ENCODE measurements at places on chromosomes 12 and 14.
A peak's percentile ranks its signal among the peaks of the same experiment; 100 is the strongest.

GRCh38 chr12:129675947-129676346 is 227.9 kb downstream of the TMEM132D start:
- DNase-seq: no peak

- peak; percentile 76 for DNase-seq
These were observed 111.9 kb downstream of the LRFN5 start for GRCh38 chr14:41718477-41719166.

DNA sequence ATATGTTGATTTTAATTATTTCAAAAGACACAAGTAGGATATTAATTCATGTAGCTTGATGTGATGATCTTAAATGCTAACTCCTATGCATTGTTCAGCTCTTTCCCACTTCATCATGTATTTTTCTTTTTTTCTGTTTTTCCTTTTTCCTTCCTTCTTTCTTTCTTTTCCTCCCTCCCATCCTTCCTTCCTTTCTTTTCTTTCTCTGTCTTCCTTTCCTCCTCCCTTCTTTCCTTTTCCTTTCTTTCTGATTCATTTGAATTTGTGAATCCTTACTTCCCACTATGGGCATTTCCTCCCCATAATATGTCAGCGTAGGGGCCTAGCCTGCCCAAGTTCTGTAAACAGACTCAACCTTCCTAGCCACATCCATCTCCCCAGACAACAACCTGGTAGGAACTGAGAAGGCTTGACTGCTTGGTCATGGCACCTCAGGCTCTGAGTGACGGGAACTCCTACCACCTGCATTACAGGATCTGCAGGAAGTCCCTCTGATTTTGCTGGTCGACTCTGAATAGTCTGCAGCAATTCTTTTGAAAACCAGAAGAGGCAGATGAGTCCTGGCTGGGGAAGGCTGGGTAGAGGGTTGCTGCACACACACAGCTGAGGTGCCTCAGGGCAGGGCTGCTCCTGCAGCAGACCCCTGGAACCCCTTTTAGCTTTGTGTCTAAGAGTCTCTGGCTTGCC is 33.4 kb upstream of the BHLHE41 start:
- no peak for DNase-seq

DNA sequence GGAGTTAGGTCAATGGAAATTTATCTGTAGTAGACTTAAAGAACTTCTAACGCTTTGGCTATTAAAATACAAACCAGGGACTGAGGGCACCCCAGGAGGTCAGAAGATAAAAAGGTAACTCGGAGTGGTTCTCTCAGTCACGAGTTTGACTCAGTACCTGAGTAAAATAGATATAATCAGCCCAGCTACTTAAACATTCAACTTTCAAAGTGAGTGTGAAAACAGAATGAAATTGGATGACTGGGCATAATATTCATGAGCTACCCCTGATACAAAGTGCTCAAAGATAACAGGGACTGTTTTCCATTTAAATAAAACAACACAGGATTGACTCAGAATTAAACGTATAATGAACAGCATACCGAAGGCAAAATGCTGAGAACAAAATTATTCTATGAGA is 75.0 kb downstream of the FOXN3 start:
- DNase-seq: no peak

- DNase-seq: no peak
These were observed 9.1 kb downstream of the RIMBP2 start for GRCh38 chr12:130706885-130707570.

DNA sequence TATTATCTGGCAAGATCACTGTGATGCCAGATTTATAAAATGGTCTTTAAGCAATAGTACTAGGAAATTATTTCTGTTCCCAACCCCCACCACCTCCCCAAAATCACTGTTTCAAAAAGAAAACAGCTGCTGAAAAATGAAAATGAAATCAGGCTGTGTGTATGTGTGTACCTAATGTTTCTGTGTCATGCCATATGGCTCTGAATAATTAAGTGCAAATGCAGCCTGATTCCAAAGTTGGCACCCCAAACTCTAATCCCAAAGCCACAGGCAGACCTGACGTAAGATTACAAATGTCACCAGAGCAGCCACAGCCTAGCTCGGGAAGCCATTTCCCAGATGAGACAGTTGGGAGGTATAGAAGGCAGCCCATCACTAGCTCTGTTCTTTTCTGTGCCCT is 175.5 kb downstream of the MED13L start:
- no peak for DNase-seq

GRCh38 chr12:92740411-92740810 is 37.6 kb downstream of the PLEKHG7 start:
- no peak for DNase-seq

DNA sequence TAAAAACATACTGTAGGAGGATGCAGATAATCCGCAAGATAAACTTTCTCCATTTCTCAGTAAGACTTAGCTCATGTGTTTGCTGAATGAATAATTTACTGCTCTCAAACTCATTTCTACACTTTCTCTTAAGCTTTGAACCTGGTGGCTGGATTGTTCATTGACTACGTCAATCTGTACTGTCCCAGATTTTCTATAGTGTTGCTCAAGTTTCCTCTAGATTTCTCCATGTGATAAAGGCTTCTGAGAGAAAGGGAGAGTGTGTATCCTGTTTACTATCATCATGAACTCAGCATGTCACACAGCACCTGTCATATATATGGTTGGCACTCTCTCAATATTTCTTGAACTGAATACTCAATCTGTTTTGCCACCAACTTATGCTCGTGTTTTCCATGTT is 518.0 kb upstream of the TBX3 start:
- no peak for DNase-seq

GRCh38 chr12:21434699-21435098 is 2.8 kb upstream of the PYROXD1 start:
- no peak for DNase-seq

DNA sequence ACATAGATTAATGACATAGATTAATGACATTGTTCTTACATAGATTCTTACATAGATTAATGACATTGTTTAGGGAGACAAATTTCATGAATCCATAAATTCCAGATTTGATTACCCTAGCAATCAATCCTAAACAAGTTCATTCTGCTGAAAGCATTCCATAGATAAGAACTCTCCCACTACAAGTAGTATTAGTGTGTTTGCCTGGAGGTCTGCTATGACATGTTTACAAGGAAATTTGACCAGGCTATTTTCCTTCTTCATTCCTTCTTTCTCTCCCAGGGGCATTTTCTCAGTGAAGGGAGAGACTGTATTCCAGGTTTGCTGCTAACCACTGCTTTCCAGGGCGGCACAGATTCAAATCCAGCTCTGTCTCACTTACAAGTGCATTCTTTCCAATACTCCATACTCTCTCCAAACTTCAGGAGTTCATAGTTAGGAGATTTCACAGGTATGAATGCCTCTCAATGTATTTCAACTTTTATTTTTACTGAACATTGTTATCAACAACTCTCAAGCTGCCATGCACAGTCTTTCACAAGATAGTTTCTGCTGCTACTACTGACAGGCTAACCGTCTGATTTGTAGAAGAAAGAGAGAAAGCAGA is 134.5 kb downstream of the SLC38A1 start:
- no peak for DNase-seq

DNA sequence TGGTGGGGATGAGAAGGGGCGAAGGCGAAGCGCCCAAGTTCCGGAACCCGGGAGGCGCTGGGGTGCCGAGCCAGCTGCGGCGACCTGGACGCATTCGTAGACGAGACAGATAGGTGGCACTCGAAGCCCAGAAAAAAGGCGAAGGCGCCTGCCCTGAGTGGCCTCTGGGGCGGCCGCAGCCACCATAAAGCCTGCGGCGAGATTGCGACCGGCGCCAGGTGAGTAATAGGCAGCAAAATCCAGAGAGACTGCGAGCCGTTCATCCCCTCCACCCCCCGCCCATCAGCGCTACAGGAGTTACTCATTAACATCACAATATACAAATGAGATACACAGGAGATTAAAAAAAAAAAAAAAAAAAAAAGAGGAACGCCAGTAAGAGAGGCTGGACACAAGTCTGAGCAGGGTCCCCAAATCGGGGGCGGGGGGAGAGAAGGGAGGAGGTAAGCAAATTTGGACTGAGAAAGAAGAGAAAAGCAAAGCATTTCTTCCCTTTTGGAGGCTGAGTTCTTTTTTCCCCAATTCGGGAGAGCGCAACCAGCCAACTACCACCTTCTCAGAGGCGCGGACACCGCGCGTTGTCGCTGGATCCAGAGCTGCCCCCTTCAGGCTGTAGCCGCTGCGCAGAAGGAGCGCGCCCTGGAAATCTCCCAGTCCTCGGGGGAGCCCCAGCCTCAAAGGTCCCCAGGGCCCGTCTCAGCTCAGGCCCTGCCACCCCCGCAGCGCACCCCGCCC is 15.7 kb downstream of the TBX3 start:
- peak; percentile 50 for DNase-seq

- no peak for DNase-seq
These were observed 28.4 kb upstream of the BDKRB2 start for GRCh38 chr14:96176275-96176674.

GRCh38 chr14:71591929-71592328 is 340.3 kb upstream of the RGS6 start:
- peak; percentile 46 for DNase-seq

GRCh38 chr14:88164906-88165534 is 158.0 kb downstream of the KCNK10 start:
- no peak for DNase-seq

DNA sequence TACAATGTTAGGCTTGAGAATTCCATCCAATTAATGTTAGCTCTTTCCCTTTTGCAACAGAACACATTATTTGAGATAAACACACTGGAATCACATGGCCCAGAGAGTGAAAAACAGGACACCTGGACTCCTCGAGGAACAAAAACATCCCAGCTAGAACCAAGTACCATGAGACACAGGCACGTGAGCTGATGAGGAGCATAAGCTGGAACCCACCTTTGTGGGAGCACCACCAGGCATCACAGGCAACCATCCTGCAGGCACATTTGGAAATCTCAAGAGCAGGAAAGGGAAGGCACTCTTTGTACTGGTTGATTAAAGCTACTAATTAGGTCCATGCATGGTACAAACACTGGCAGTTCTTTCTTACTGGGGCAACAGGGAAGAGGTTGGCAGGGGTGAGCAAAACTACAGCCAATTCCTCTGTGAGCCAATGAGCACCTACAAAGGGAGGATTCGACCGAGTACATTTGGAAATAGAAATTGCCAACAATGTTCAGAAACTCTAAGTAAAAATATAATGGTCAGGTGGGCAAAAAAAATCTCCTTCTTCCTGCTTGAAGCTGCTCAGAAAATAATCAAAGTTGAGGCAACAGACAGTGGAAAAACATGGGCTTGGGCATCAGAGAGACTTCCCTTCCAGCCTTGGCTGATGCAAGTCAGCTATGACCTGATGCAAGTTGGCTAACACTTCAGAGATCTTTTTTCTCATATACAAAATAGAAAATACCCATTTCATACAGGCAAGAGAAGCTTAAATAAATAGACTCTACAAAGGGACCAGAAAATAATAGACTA is 216.7 kb downstream of the NUAK1 start:
- no peak for DNase-seq

DNA sequence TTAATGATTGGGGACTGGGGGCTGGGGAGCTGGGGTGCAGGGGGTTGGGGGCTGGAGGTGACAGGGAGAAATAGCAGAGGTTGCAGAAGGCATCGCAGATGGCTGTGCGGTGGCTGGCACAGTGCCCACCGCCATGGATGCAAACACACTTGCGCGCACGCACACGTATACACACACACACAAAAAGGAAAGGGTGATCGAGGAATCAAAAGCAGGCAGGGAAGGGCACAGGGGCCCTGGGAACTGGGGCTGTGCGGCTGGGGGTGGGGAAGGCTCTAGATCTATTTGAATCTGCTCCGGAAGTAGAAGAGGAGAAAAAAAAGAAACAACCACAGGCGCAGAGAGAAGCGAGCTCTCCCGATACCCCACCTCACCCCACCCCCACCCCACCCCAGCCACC is 39.4 kb downstream of the ZFHX2 start:
- no peak for DNase-seq

GRCh38 chr14:89365061-89365801 is 51.8 kb downstream of the FOXN3 start:
- DNase-seq: peak; percentile 96

DNA sequence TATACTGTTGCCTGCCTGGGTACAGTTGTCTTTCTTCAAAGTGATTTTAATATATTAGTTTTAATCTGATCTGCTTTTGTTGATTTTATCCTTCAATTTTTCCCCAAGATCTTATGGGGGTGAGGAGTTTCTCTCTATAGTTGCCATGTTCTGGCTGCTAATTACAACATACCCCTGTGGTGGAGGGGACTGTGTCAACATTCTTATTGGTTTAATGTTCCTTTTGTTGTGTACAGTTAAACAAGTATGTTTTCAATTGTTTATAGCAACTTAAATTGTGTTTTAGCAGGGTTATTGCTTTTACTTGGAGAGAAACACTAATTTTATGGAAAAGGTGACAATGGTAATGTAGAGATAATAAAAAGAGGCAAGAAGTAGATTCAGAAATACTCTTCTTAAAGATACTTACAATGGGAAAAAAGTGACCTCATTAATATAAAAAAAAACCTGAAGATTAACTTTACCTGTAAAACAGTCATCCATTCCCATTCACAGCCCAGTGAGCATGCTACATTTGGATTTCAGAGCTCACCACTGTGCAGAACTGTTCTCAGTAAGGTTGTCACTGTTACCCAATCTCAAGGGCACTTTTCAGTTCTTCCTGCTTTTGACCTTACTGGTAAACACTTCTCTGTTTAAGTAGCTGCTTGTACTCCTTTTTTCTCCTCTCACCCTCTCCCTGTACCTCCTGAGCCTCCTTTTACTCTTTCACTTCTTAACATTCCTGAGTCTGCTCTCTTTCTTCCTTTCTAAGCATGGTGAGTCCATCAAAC is 8.1 kb upstream of the LRRK2 start:
- DNase-seq: peak; percentile 28

- DNase-seq: no peak
These were observed 51.6 kb downstream of the PPP4R4 start for GRCh38 chr14:94225460-94226378.

GRCh38 chr14:56094076-56094475 is 24.1 kb upstream of the PELI2 start:
- DNase-seq: peak; percentile 7

GRCh38 chr12:90301095-90301494 is 592.5 kb upstream of the ATP2B1 start:
- DNase-seq: no peak

DNA sequence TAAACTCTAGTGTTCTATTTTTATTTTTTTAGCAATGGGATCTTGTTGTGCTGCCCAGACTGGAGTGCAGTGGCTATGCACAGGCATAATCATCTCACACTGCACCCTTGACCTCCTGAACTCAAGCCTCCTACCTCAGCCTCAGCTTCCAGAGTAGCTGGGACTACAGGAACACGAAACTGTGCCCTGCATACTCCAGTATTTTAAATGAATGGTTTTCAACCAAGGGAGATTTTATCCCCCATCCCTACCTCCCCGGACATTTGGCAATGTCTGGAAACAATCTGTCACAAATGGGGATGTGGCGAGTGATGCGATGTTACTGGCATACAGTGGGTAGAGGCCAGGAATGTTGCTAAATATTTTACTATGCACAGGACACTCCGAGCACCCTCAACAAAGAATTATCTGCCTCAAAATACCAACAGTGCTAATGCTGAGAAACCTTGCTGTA is 2.1 kb downstream of the CBX5 start:
- DNase-seq: peak; percentile 55

Measured in suppressor macrophage (primary cell).